ENCODE measurements at places on chromosomes 6 and 20.

- DNase-seq, result no peak
Measured at GRCh38 chr6:161575523-161576254, 301.8 kb upstream of the AGPAT4 start.

DNA sequence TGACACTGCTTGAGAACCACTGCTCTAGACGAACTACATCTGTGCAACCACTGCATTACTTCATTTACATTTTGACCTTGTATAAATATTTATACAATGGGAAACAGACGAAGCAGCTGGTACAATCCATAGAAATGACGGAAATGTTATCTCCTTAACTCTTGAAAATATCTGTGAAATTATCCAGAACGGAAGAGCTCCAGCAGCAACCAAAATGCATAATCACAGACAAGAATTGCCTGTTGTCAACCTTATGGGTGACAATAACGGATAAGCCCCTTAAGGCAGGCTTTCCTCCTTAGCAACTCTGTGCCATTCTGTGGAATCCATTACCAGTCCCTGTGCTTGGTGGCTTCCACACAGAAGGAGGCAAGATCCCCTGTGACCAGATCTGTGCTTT is 115.4 kb downstream of the DTNBP1 start:
- DNase-seq, result no peak

GRCh38 chr6:33589392-33589730 is 9.3 kb upstream of the BAK1 start:
- no peak for DNase-seq

DNA sequence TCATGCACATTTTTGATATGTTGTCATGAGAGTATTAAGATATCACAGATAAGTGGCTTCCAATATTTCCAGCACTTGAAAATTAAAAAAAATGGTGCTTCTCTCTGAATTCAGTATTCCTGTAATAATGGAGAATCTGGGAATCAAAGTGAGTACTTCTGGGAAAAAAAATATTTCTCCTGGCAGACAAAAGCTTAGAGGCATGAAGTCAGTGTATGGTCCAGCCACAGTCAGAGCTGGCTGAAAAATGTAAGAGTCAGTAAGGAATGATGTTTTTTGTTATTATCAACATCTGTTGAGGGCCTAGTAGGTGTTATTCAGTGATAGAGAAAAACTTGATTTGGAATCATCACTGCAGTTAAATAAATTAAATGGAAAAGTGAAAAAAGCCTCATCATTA is 3.2 kb upstream of the RFPL4B start:
- DNase-seq, result peak; percentile 80

- DNase-seq, result peak; percentile 93
Measured at GRCh38 chr6:105326216-105326615, 76.7 kb downstream of the PREP start.

DNA sequence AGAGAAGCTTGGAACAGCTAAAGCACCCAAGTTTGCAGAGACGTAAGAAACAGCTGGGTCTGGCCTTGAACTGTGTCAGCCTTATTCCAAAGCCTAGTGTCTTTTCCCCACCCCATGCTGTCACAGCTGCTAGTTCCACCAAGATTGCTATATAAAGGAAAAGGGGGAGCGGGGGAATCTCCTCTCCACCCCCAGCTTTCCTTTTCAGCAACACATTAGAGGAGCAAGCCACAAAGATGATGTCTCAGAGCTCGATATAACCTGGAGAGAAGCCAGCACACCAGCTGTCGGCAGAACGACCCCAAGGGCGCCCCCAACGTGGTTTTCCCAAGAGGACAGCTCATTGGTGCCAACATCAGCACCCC is 36.5 kb downstream of the ATP9A start:
- DNase-seq, result no peak

GRCh38 chr20:25632940-25633790 is 9.4 kb upstream of the NANP start:
- DNase-seq, result no peak

DNA sequence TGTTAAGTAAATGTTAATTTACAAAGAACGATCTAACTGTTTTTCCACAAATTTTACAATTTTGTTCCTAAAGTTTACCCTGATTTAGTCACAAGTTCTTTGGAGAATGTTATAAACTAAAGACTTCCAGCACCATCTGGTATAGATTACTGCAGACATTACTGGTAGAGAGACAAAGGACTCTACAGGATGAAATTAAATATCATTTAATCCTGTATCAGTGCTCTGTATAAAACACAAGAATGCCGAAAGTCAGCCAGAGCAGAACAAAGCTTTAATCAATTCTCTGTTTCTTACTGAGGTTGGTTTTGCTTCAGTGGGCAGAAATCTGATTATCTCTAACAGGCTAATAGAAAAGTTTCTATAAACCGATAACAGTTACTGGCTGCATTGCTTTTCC is 763.6 kb downstream of the TENT5A start:
- DNase-seq, result no peak

Data from DMS79 treated with DMSO at 0.1 percent for 48 hours (cell line).